ENCODE measurements at places on chromosomes 3 and 15.

DNA sequence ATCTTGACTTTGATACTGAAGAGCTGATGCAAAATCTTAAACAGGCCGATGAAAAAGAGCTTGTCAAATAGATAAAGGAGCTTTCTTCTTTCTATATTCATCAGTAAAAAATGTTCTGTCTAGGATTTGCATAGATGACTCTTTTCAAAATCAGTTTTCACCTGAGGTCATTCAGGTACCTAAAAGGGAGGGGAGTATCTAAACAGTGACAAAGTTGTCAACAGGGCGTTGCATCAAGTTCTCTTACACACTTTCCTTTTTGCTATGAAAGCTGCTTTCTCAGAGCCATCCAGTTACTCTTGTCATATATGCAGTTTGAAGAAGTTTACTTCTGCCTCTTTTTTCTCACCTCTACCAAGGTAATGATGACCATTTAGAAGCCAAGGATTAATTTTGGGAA is 60.0 kb downstream of the AKAP13 start:
- DNase-seq = no peak

DNA sequence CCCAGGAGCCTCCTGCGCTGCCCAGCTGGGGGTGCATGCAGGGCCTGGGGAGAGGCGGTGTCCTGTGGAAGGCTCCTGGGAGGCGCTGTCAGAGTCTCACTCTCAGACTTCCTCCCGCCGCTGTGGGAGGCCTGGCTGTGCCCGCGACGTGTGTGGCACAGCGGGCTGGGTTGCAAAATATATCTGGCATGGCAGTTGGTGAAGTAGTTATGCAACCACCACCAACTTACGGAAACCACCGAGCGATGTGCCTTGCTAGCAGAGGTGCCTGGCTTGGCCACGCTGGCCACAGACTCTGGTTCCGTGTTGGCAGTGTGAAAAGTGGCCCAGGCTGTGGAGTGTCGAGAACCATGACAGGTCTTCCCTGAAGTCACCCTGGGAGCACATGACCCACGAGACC is 30.6 kb upstream of the GATA2 start:
- DNase-seq = no peak

DNA sequence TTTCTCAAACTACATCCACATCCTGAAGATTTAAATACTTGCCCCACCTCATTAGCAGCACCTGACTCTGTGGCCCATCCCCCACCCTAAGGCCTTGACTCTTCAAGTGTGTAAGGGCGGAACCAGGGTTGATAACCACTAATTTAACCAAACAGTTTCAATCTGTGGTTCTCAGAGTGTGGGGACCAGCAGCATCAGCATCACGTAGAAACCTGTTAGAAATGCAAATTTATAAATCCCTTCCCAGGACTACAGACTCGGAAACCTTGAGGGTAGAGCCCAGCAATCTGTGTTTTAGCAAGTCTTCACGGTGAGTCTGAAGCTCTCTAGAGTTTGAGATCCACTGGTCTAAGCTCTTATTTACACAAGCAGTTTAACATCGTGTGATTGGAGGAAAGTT is 12.4 kb downstream of the GNB4 start:
- DNase-seq = no peak

- no peak for DNase-seq
Observed at GRCh38 chr15:94305133-94305532, 73.8 kb downstream of the MCTP2 start.

DNA sequence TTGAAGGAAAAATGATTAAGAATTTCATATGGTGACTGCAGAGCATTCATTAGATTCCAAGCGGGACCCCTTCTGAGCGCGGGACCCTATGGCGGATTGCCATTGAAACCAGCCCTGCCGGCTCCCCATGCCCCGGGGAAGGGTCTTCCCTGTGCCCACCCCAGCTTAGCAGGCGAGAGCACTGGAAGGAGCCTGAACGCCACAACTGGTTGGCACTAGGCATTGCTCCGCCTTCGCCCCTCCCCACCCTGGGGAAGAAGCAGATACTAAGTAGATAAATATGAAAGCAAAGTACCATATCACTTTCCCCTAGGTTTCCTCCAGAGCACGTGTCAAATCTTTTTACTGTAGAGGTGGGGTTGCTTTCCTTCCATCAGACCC is 70.7 kb downstream of the CYP19A1 start:
- no peak for DNase-seq

- DNase-seq = no peak
Observed at GRCh38 chr3:113714702-113715101, 18.3 kb upstream of the USF3 start.

GRCh38 chr3:11720917-11721411 is 77.2 kb upstream of the VGLL4 start:
- DNase-seq = no peak
